ENCODE measurements at places on chromosomes 6 and 20.
A peak's percentile ranks its signal among the peaks of the same experiment; 100 is the strongest.

GRCh38 chr6:39816747-39817146, 24.6 kb downstream of the DAAM2 start:
- no peak for DNase-seq

GRCh38 chr6:13463941-13464340, 23.5 kb downstream of the GFOD1 start:
- DNase-seq, result no peak

- DNase-seq, result no peak
These were observed 455.3 kb downstream of the EPM2A start for GRCh38 chr6:145279993-145280392.

DNA sequence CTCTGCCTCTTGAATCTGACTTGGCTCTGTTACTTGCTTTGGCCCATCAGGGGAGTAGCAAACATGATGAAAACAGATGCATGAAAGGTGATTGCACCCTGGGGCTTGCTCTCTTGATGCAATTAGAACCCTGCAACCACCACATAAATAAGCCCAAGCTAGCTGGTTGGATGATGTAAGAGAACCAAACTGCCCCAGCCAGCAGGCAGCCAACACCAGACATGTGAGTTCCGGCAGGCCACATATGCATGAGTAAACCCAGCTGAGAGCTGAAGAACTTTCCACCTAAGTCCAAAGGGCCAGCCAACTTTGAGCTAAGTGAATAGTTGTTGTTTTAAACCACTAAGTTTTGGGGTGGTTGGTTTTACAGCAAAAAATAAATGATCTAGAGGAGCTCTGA, 268.4 kb downstream of the FARS2 start:
- DNase-seq, result no peak

GRCh38 chr6:36594816-36595643, 868 bp downstream of the SRSF3 start:
- DNase-seq, result no peak

GRCh38 chr20:53157443-53158408, 185.6 kb downstream of the TSHZ2 start:
- peak; percentile 31 for DNase-seq
